Tibial artery (tissue), 4 donors: ENCODE measurements at places on chromosomes 13 and 19.

DNA sequence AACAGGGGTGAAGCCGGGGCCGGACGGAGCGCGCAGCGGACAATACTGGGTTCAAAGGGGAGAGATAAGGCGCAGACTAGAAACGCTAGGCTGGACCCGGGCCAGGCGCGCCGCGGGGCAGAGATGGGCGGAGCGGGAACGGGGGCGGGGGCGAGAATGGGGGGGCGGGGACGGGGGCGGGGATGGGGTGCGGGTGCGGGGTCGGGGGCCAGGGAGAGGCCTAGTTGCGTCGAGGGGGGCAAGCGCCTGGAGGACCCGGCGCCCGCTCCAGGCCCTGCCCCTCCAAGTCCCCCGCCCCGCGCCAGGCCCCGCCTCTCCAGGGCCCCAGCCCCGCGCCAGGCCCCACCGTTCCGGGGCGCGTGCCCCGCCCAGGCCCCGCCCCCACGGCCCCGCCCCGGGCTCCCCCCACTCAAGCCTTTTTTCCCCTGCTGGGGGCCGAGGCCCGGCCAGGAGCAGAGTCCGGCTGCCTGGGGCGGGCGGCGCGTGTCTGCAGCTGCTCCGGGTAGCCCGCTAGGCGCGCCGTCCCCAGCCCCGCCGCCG is at the start of gene CERS4:
Gene CERS4, plus strand, starts transcription at position 449 of the 540 bp plus-strand sequence. CDS start 41,707 bp downstream, outside the sequence.
- H3K27me3 ChIP-seq, result no peaks in the 10 kb centered on the region
- H3K36me3 ChIP-seq, result no peaks in the 10 kb centered on the region
- peaks cover 19% of the 10 kb centered on the region for H3K4me1 ChIP-seq

GRCh38 chr19:495402-496111 is 729 bp upstream of the MADCAM1 start:
- H3K27me3 ChIP-seq, result peaks cover 52% of the 10 kb centered on the region
- H3K4me3 ChIP-seq, result no peak overlapping the region
- H3K4me1 ChIP-seq, result no peaks in the 10 kb centered on the region
- no peak for DNase-seq
- H3K36me3 ChIP-seq, result no peaks in the 10 kb centered on the region

DNA sequence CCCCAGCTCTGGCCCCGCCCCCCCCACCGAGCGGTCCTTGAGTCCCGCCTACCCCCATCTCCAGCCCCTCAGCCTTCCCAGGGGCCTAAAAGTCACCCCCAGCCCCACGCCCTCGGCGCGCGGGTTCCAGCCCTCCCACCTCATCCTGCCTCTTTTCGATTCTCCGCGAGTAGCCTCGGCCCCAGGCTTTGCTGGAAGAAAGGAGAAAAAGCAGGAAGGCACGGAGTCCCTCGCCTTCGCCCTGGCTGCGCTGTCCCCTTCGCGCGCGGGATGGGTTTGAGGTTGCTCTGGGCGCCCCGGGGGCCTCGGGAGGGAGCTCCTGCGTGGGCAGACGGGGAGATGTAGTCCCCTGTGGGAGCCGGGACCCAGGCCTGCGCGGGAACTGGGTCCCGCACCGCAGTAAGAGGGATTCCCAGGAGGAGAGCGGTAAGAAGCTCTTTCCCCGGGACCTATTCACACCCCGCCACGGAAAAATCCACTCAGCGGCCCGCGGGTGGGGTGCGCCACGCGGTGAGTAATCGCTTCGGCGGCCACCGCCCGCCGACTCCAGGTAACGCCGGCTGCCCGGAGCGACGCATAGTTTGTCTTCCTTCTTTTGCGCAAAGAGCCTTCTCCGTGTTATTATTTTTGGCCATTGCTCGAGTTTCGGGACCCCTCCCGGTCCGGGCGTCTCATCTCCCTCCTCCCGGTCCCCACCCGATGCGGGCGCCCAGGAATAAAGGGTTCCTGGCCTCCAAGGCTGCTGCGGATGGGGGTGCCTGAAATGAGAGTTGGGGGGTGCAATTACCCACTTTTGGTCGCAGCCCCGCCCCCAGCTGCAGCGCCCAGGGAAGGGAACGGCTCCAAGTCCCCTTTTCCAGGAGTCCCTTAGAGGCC is 865 bp upstream of the CRLF1 start:
- H3K4me1 ChIP-seq, result no peaks in the 10 kb centered on the region
- H3K27ac ChIP-seq, result peak overlapping the region; percentile 38
- H3K27me3 ChIP-seq, result peaks cover 4% of the 10 kb centered on the region

DNA sequence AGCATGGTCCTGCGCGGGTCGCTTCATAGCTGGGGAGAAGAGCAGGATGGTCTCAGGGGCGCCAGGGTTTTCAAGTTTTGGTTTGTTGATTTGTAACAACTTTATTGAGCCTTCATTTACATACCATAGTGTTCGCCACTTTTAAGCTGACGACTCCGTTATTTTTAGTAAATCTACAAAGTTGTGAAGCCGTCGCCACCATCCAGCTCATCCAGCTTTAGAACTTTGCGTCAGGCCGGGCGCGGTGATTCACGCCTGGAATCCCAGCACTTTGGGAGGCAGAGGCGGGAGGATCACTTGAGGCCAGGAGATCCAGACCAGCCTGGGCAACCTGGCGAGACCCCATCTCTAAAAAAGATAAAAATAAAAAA is 404 bp downstream of the C19orf44 start:
- peaks cover 13% of the 10 kb centered on the region for H3K36me3 ChIP-seq
- peak; percentile 75 for DNase-seq
- peak overlapping the region; percentile 78 for H3K27ac ChIP-seq
- no peaks in the 10 kb centered on the region for H3K27me3 ChIP-seq

DNA sequence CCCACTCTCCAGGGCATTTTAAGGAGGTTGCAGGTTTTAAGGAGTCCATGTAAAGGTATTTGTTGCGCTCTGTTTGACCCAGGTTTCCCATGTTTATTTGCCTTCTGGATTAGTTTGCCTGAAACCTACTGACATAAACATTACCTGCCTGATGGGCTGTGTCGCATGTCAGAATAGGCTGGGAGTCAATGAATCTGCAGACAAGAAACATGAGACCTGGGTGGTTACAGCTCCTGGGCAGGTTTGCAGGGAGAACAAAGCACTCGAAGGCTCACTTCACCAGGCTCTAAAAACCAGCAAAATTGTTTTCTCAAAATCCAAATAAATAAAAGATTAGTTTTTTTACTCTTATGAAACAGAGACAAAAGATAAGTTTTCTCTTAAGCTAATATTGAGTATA is 114.4 kb upstream of the SERTM1 start:
- H3K4me1 ChIP-seq, result no peaks in the 10 kb centered on the region
- H3K27ac ChIP-seq, result no peak overlapping the region
- no peak for DNase-seq
- no peak overlapping the region for H3K4me3 ChIP-seq
- H3K36me3 ChIP-seq, result no peaks in the 10 kb centered on the region
